H1 (cell line): ENCODE measurements at places on chromosomes 2 and 18.

- DNase-seq: no peak
Observed at GRCh38 chr2:74447230-74447999, 5.7 kb upstream of the RTKN start.

- DNase-seq: no peak
Observed at GRCh38 chr2:127455566-127456493, 37.6 kb downstream of the PROC start.

- no peak for DNase-seq
Observed at GRCh38 chr18:55455938-55456337, 132.1 kb downstream of the TCF4 start.

GRCh38 chr2:224922142-224922727, 120.0 kb downstream of the DOCK10 start:
- no peak for DNase-seq

- DNase-seq: no peak
Observed at GRCh38 chr18:35049111-35050027, 8.2 kb downstream of the MAPRE2 start.

GRCh38 chr2:197803033-197803444, 1.4 kb upstream of the PLCL1 start:
- no peak for DNase-seq

- DNase-seq: no peak
Observed at GRCh38 chr2:67286981-67287759, 110.0 kb upstream of the ETAA1 start.

DNA sequence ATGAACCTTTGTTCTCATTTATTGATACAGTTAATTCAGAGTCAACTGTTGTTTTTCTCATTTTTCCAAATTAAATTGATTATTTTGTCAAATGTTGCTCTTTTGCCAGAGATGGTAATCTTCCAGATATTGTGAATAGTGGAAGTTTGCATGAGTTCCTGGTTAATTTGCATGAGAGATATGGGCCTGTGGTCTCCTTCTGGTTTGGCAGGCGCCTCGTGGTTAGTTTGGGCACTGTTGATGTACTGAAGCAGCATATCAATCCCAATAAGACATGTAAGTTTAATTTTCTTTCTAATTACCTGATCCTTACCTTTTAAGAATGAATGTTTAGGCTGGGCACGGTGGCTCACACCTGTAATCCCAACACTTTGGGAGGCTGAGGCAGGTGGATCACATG, 7.8 kb downstream of the CYP20A1 start:
- no peak for DNase-seq

- DNase-seq: no peak
Observed at GRCh38 chr2:74685408-74685807, 31.4 kb downstream of the SEMA4F start.

DNA sequence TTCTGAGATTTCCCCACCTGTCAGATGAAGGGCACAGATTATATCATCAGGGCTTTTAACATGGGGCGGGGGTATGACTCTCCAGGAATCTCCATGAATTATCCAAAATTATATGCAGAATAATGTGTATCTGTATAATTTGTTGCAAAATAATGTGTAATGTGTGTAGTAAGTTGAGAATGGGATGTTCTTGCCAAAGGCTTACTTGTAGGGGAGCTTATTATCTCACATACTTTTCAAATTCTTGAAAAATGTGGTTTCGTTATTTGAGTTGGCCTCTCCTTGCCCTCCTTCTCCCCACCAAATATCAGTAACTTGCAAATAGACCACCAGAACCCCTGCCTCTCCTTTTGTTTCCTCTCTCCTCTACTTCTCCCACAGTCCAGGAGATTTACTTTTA, 35.6 kb downstream of the UBR3 start:
- no peak for DNase-seq

GRCh38 chr2:8453904-8454302, 228.0 kb upstream of the ID2 start:
- DNase-seq: no peak

DNA sequence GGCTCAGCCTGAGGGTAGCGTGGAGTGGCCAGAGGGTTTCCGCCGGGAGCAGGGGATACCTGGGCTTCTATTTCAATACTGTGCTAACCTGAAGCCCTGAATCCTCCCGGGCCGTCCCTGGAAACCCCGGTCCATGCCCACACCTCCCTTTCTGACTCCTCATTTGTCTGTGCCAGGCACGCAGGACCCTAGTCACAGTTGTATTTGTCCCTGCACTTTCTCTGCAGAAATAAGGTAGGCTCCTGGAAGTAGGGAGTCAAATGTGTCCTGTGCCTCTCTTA, 418.8 kb upstream of the HS6ST1 start:
- no peak for DNase-seq

DNA sequence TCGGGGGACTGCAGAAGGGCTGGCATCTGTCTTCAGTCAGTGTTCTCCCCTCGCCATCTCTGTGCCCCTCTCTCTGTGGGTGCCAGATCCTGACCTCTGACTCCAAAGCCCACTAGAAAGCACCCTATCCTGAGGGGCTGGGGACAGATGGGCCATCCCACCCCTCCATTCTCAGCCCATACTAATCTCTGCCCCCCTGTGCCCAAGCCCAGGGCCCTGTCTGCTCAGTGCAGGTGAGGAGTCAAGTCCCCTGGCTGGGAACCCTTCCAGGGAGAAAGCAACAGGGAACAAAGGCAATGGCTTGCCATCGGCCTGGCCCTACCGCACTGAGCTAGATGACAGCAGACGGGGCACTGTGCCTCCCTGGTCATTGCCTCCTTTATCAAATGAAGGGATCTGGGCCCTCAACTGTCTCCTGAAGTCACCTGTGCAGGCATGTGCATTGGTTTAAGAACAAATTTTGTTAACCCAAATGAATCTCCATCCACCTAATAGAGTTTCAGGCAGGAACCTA, 42.7 kb upstream of the ID2 start:
- no peak for DNase-seq

- DNase-seq: no peak
Observed at GRCh38 chr2:219596954-219597551, 604 bp upstream of the STK11IP start.

GRCh38 chr2:191087311-191087710, 63.5 kb downstream of the STAT4 start:
- DNase-seq: no peak

DNA sequence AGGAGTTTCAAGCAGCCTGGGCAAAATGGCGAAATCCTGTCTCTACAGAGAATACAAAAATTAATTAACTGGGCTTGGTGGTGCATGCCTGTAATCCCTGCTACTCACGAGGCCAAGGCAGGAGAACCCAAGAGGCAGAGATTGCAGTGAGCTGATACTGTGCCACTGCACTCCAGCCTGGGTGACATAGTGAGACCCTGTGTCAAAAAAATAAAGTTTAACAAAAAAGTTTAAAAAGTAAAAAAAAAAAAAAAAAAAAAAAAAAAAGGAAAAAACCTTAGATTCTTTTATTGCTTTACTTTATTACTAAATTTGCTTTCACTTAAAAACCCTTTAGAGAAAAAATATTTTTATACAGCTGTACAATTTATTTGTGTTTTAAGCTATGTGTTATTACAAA, 10.7 kb downstream of the CREB1 start:
- DNase-seq: no peak

DNA sequence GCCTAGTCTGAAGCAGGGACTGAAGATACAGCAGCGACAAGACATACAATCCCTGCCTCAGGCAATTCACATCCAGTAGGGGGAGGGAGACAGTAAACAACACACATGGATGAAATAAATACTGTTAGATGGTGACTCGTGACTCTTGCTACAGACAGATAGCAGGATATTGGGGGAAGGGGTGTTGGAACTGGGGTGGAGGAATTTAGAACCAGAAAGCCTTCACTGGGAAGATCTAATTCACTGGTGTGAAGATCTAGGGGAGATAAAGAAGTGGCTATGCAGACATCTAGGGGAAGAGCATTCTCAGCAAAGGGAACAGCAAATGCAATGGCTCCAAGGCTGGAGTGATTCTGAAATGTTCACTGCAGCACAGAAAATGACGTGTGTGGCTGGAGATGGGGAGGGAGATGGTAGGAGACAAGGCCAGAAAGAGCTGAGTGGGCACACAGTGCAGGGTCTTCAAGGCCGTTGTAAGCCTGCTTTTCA, 52.6 kb upstream of the TMEM163 start:
- DNase-seq: no peak

DNA sequence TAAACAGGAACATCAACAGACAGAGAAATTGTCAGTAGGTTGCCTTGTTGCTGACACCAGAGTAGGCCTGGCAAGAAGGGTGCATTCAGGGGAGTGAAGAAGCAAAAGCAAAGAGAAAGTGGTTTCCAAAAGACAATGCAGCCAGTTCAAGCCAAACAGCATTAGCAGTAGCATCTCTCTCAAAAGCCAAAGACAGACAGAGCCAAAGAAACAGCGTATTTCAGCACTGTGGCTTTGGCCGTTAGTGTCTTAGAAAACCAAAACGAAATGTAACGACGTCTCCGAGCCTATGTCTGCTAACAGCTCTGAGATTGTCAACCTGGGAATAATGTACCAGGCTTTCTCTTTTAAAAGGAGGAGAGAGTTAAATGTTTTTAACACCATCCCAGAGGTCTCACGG, 178.6 kb downstream of the NRP2 start:
- DNase-seq: no peak
